Pulmonary artery endothelial cell (primary cell): ENCODE measurements at places on chromosomes 13 and 19. TPM values are rescaled to one million over a fixed set of nuclear protein-coding genes. Genes with fewer than 3 reads are reported as not detected.

GRCh38 chr13:35804901-35805300 is 326.3 kb downstream of the DCLK1 start:
- no peak for DNase-seq

PRTN3 gene
- not detected in 2 replicates for total RNA-seq

DNA sequence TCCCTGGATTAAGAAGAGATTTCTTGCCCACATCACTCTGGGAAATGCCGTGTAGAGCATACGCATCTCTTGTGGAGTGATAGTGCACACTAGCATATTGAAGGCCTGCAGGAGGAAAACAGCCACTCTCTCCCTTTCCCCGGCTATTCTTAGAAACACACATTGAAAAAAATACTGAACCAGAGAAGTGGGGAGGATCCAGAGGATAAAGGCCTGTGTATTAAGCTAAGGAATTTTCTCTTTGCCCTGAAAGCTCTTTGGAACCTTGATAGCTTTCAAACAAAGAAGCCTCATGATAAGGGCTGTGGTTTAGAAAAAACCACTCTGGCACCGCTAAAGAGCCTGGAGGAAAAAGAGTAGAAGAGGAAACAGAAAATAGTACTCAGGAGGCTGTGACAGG is 386.1 kb upstream of the NBEA start:
- no peak for DNase-seq

- no peak for DNase-seq
Measured at GRCh38 chr13:55439450-55439849, 1701.3 kb upstream of the PRR20A start.

DNA sequence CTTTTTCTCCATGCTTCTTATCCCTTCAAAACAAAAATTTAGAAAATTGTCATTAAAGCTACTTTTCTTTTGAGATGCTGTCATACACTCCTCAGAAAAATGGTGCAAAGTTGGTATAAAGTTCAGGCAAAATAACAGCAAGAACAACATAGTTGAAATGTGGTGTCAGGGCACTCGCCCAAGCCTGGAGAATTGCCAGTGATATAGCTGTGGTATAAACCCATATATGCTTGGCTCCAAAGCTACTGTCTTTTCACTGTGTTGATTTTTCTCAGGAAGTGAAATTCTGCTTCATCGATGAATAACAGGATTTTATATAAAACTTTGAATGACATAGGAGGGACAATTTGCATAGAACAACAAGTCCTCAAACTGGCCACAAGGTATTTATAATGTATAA is 2532.9 kb downstream of the PCDH9 start:
- no peak for DNase-seq

GRCh38 chr19:30590596-30591229 is 218.5 kb downstream of the ZNF536 start:
- DNase-seq: no peak

DNA sequence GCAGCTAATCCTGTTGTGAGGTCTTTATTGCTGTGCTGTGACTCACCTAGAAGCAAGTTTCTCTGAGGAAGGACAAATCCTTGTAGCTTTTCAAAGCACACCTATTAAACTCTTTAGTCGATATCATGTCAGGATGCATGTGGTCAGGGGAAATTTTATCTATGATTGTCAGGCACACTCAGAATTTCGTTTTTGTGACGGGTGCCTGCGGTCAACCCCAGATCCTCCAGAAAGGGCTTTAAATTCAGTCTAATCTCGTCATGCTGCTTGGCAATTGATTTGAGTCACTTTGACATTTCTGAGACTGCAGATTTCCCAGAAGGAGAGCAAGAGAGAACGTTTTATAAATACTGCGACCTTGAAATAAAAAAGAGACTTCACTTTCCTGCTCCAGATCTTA is 316.9 kb downstream of the FGF9 start:
- DNase-seq: no peak

DNA sequence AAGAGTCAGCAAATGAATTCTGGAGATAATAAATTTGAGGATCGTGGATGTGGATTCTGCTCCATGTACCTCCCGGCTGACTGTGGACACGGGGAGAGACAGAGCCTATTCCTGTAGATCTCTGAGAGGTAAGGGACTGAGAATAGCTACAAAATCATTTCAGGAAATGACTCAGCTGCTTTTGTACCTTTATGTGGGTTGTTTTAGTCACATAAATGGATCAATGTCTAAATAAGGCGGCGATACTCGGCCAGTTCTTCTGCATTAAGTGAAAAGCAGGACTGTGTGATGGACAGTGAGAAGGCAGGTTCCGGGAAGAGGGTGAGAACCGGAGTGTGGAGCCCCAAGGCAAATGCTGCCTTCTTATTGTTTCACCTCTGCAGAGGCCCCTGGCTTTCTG is 128.1 kb downstream of the EFNB2 start:
- no peak for DNase-seq

TEX29 gene
- not detected in 2 replicates for total RNA-seq

- DNase-seq: peak; percentile 36
Measured at GRCh38 chr19:47663911-47664771, 49.1 kb upstream of the EHD2 start.

DNA sequence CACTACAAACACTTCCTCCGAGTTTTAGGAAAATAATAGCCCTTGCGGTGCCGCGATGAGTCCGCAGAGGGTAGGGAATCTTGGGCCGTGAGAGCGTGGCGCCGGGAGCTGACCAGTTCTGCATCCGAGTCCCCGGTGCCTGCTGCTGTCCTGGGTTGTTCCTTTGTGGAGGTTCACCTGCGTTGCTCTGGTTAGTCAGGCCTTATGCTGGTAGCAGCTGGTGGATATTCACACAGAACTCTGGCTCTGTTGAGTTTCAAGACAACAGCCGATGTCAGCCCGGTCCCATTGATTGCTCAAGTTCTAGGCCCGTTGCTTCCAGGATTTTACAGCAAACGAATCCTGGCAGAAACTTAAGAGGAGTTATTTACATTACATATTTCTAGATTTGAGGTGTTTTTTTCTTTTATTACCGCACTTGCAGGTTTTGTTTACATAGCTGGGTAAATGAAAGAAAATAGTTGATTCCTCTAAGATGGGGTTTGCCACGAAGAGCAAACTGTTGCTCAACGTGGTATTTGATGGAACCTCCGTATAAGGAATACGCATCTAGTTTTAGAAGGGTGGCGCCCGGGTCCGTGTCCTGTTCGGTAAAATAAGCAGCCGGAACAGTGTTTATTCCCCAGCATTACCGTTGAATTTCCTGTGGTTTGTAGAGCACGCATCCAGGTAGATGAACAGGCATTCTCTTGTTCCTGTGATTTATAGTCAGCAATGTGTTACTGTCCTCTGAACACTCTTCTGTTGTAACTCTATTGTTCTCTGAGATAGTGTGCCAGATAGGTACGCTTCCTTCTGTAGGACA is 1.3 kb downstream of the CLDN10 start:
- DNase-seq: no peak

GRCh38 chr19:49957262-49957915 is 3.6 kb downstream of the SIGLEC11 start:
- DNase-seq: no peak

RXFP2 gene
- not detected in 2 replicates for total RNA-seq

DNA sequence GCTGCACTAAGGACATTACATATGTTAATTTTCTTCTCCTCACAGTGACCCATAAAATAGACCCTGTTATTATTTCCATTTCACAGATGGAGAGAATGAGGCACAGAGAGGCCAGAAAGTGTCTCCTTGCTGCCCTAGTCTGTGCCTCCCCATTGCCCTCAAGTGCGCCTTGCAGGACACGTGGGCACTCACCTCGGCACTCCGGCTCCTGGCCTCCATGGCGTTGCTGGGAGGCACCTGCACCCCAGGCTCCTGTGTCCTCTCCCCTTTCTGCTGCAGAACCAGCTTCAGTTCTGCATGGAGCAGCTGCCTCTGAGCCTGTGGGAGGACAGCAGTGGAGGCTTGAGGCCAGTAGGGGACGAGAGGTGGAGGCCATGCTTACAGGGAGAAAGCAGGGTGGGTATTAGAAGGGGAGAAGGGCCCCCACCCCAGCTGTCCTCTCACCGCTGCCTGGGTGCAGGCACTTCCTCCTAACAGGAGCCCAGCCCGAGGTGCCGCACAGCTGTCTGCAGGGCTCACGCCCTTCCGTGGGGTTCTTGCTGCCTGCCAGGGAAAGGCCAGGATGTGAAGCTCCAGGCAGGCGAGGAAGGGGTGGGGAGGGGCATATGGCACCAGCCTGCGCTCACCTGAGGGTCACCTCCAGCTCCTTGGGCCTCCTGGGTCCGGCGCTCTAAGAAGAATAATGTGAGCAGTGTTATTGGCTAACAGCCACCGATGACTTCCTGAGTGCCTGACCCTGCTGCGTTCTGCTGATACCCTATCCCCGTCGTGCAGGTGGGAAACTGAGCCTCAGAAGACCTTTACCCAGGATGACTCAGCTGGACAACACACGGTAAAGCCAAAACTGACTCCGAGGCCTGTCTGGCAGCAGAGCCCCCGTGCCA is 5.2 kb downstream of the PRX start:
- no peak for DNase-seq

DNA sequence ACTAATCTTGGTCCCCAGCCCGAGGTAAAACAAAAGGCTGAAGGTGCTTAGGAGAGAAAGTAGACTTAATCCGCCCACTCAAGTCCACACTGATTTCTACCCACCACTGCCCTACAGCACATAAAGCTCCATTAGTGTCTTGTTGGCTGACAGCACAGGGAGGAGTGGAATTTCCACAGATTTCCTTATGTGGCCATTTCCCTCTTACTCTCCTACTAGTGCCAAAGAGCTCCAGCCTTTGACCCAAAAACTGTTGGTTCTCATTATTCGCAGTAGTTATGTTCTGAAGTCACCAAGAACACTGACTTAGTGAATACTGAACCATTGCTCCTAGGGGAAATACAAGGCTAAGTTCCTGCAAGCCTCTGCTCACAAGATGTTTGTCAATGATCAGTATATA is 61.2 kb downstream of the RAB20 start:
- no peak for DNase-seq
